ENCODE measurements at places on chromosomes 12 and 14.

DNA sequence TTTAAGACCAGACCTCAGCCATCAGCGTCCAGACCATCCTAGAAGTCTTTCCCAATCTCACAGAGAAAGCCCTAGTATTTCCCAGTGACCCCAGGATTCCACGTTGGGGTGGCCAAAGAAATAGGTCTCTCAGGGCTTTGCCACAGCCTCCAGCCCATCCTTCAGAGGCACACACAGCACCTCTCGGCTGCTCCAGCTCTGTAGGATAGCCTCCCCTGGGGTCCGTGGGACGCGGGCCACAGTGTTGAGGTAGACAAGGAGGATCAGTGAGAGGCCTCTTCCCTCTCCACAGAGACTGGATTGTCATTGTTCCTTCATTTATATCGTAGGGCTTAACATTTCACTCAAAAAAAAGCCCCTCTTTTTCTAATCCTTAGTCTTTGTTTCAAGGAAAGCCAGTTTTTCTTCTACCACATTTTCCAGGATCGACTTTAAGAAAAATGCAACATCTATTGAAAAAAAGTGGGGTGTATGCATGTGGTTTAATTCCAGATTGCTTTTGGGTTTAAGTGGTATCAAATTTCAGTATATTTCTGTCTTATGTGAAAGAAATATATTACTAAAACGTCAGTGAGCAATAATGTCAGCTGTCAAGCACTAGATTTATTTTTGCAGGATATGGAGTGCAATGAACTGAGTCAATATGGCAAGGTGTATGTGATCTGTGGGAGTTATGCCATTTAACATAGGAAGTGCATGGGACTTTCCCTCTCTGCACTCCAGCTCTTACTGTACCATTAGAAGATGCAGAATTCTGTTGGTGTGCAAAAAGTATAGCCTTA, 187.5 kb downstream of the MSRB3 start:
- no peak for DNase-seq

DNA sequence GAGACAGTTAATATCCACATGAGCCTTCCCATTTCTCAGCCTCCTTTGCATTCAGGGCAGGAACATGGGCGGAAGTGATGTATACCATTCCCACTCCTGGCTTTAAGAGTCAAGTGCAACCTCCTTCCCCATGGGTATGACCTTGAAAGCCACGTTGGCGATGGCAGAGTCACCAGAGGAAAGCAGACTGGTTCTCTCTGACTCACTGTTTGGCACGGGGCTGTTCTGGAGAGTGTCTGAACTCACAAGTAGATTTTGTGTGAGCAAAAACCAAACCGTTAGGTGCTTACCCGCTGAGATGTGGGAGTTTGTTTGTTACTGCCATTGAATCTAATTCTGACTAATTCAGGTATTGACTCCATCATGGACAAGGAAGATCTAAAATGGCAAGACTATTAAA, 36.7 kb upstream of the PZP start:
- DNase-seq: no peak

GRCh38 chr12:65164244-65164643, 5.1 kb upstream of the LEMD3 start:
- no peak for DNase-seq

- no peak for DNase-seq
These were observed 43.6 kb downstream of the ZCRB1 start for GRCh38 chr12:42282294-42282693.
